Activated CD4-positive, alpha-beta memory T cell treated with anti-CD3 and anti-CD28 coated beads for 36 hours (primary cell): ENCODE measurements at places on chromosomes 1 and 21. TPM values are rescaled to one million over a fixed set of nuclear protein-coding genes. Genes with fewer than 3 reads are reported as not detected.

- no peak for DNase-seq
Observed at GRCh38 chr1:162901243-162901642, 40.3 kb upstream of the CCDC190 start.

DNA sequence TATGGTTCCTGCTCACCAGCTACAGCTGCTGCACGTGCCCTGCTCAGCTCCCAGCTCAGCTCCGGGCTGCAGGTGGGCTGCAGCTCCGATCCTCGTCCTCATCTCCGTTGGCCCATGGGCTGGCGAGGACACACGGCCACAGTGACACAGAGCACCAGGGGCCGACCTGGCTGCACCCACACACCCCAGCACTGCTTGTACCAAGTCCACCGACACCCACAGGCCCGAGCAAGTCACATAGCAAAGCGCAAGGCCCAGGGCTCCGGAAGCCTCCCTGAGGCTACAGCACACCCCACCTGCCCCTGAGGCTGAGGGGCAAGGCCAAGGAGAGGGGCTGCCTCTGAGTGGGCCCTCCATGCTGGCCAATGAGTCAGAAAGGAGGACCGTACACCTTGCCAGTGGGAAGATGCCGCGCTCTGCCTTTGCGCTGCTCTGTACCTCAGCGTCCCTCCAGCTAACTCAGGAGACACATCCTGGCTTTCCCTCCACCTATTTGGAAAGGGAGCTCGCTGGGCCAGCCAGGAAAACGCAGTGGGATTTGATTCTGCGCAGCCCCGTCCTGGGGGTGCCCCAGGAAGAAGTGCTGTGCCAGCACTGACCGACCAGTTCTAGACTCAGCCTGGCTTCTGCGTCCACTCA lies 124.8 kb downstream of the SIK1 start:
- no peak for DNase-seq

- DNase-seq: no peak
Observed at GRCh38 chr1:32907435-32907834, 6.2 kb upstream of the TMEM54 start.

- DNase-seq: peak; percentile 94
Observed at GRCh38 chr1:2199042-2199810, 4.7 kb upstream of the FAAP20 start.

DNA sequence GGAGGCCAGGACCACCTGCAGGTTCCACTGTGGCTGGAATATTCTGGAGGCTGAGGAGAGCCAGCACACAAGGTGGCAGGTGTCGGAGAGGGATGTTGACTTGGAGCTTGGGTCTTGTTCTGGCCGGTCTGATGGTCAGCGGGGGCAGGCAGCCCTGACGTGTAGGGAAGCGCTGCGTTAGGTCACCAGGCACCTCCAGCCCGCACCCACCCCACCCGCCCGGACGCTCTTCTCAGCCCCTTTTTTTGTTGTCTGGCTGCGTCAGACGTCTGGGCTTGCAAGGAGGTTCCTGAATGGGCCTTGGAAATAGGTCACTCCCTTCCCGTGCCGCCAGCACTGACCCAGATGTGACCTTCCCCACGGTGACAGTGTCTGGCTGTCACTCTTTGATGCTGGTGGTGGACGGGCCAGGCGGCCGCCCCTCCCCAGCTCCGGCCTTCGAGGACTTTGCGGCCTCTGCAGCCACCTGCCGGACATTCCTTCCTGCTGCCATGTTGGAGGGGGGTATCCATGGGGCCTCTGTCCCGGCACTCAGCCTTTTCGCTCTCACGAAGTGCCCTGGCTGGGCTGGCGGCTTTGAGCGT lies 30.1 kb downstream of the SPSB1 start:
- no peak for DNase-seq

DNA sequence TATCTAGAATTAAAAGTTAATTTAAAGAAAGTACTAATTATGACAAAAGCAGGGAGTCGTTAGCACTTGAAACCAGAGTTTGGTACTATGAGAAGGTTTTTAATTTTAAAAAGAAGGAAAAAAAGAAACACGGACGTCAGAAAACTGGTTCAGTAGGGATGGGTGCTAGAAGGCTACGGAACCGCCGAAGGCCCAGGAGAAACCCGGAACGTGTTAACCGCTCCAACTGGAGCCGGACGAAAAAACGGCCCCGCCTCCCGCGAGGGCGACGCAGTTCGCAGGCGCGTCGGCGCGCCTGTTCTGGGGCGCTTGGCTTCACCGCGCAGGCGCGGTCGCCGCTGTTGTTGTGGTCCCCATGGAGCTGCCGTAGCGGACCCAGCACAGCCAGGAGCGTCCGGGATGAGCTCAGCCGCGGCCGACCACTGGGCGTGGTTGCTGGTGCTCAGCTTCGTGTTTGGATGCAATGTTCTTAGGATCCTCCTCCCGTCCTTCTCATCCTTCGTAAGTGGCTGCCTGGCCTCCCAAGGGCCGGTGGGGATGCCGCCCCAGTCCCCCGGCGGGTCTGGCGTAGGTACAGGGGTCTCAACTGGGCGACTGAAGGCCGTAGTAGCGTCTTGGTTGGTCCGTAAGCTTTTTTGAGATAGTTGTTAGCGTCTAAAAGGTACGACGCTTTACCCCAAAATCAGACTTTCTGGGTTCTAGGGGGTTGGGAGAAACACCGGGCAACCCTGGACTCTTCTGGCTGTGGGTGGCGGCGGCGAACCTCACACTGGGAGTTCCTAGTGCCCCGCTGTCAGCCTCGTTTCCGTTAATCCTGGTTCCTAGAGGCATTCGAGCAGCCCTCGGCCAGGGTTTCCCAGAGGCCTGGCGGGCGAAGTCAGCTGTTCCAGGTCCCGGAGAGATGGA lies 31.4 kb upstream of the HMGN1 start:
- peak; percentile 96 for DNase-seq

DNA sequence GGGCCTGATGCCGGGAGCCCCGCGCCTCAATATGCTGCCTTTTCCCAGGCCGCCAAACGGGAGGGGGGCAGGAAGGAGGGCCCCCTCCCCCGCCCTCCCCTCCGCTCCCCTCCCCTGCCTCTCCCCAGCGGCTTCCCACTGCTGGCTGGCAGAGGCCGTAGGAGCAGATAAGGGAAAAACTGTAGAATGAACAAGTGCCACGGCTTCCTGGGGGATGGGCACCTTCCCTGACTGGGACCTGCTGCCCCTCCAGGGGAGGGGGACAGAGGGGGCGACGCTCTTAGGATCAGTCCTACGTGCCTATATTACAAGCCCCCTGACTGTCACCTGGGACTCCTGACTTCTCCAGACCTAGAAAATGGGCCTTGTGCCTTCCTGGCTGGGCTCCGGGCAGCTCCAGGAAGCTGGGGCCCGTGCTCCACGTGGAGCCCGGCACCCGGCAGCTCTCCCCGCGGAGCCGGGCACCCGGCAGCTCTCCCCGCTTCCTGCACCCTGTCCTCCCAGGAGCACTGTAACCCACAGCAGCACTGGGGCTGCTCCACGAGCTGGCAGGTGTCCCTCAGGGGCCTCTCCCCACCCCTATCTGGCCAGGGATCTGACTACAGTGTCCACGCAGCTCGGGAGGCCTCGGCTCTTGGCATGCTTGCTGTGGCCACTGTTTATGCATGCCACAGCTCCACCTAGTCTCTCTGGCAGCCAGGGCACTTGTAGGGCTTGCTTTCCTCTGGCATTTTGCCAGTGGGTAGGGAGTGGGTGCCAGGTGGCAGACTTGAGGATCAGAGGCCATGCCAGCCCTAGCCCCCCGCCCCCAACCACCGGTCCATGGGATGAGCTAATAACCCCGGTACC lies 674 bp upstream of the HES5 start:
- no peak for DNase-seq

- DNase-seq: no peak
Observed at GRCh38 chr1:108636876-108637275, 24.0 kb downstream of the HENMT1 start.

DNA sequence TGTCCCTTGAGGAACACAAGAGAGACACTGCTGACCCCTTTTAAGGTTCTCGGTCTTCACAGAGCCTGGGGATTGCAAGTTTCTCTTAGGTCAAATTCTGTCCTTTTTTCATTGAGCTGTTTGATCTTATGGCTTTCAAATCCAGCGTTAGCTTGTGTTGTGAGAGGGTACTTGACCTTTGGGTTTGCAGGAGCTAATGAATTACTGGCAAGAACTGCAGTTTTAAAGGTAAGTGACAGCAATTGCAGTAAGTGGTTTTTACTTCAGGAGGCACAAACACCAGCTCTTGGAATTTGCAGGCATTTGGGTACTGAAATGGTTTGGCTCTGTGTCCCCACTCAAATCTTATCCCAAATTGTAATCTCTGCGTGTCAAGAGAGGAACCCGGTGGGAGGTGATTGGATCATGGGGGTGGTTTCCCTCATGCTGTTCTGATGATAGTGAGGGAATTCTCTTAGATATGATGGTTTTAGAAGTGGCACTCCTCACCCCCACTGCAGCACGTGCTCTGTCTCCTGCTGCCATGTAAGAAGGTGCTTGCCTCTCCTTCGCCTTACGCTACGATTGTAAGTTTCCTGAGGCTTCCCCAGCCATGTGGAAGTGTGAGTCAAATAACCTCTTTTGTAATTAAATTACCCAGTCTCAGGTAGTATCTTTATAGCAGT lies 134.5 kb upstream of the LYPLAL1 start:
- DNase-seq: no peak

DNA sequence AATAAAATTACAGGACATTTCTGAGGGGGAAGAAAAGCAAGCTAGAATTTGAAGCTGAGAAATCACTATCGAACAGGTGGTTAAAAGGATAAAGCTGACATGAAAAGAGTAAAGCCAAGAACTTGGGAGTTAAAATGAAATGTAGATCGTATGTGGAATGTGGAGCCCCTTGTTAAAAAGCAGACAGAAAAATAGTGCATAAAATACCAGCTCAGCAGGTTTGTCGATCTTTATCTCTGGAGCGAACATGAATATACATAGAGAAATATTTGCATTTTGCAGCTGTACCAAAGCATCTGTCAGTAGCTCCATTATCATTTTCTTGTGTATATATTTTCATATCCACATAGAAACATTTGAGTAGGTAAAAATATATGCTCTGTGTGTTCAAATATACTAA lies 73.6 kb upstream of the CDC42BPA start:
- no peak for DNase-seq

NBL1 gene
- 31.3 TPM for total RNA-seq

DNA sequence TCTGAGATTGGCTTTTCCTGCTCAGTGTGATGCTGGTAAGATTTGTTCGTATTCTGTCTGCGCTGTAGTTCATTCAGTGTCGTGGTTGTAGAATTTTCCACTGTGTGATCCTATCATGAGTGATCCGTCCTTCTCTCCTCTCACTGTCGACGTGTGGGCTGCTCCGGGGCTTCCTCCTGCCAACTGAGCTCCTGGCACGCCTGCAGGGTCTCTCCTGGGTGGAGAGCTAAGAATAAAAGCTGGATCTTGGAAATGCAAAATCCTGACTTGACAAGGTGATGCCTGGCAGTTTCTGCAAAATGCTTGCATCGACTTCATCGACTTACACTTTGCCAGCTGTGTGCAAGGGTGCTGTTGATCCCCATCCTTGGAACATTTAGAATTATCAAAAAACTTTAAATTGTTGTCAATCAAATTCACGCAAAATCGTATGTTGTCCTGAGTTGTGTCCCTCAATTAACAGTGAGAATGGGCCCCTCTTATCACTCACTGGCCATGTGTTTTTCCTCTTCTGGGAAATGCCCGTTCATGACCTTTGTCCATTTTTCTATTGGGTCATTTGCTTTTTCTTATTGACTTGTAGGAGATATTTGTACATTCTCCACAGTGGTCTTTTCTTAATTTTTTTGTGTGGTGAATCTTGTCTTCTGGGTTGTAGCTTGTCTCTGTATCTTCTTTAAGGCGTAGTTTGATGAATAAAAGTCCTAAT lies 125.5 kb downstream of the CRYAA start:
- no peak for DNase-seq

FAM163A gene
- total RNA-seq: not detected

- DNase-seq: no peak
Observed at GRCh38 chr1:247357052-247357780, 25.5 kb upstream of the ZNF496 start.

- DNase-seq: no peak
Observed at GRCh38 chr1:32780005-32780404, 37.2 kb downstream of the YARS1 start.

DNA sequence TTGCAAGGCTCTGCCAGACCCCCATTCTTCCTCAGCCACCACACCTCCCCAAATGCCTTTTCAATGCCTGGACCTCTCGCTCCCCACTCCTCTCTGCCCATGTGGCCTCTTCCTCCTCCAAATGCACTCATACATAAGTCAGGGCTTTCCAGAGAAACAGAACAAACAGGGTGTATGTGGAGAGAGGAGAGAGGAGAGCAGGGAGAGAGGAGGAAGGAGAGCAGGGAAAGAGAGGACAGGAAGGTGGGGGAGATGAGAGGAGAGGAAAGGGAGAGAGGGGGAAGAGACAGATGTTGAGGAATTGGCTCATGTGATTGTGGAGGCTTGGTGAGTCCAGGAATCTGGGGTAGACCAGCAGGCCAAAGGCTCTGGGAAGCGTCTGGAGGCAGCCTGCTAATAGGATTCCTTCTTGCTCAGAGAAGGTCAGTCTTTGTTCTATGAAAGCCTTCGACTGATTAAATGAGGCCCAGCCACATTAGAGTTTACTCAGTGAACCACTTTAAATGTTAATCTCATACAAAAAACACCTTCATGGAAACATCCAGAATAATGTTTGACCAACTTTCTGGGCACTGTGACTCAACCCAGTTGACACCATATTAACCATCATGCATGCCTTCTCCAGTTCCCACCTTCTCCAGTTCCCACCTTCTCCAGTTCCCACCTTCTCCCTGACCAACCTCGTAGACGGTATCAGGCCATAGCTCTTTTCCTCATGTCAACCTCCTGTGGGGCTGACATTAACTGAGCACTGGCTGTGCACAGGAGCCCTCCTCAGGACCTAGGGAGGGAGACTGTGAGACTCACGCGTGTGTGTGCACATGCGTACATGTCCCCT lies 11.3 kb upstream of the LGR6 start:
- DNase-seq: no peak

DNA sequence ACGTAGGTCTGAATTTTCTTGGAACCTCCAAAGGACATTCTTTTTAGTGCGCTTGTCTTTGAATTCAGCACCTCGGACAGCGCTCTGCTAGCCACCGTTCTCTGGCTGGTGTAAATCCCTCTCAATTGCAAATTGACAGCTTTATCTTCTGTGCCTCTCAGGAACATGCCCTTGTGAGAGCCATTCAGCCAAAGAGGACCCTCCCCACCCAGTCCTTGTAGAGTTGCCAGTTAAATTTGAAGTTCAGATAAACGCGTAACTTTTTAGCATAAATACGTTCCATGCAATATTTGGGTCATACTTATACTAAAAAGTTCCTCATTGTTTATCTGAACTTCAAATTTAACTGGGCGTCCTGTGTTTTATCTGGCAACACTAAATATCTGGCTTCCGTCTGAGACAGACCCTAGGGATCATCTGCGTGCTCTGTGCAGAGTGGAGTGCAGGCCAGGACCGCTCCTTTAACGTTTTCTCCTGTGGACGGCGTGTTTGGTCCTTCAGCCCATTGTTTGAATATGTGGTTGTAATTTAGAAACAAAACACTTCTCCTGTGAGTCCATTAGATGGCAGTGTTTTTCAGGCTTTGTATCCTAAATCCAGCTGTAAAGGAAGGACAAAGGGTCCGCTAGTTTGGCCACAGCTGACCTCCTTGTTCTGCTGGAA lies 7.0 kb downstream of the KCNAB2 start:
- DNase-seq: peak; percentile 53

CD101 gene
- total RNA-seq: 0.14 TPM

- DNase-seq: no peak
Observed at GRCh38 chr1:41580520-41581172, 96.2 kb upstream of the EDN2 start.
